HFFc6 (cell line): ENCODE measurements at places on chromosomes 7 and 10. TPM values are rescaled to one million over a fixed set of nuclear protein-coding genes. Genes with fewer than 3 reads are reported as not detected.
A peak's percentile ranks its signal among the peaks of the same experiment; 100 is the strongest.

Gene GIMAP1
- not detected in 2 replicates for total RNA-seq

Gene NPFFR1
- not detected in 3 replicates for total RNA-seq

Gene FGFBP3
- total RNA-seq: 0.29 to 0.53 TPM (median 0.53 TPM) in 3 replicates

DNA sequence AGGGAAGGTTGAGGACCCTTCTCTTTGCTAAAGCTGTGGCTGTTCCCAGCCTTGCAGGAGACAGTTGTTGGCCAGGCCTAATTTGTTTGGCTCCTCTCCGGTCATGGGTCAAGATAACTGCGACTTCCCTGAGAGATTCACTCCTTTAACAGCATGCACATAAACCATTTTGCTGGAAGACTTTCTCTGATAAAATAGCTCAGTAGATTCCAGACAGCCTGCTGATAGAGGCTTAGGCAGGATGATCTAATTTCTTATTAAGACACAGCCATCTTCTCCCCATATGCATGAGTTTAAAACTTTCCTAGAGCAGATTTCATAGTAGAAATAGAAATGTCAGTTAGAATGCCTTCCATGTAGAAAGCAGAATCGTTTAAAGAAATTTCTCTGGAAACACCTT lies 181.9 kb downstream of the WNT2 start:
- H3K36me3 ChIP-seq: peaks cover 31% of the 10 kb centered on the region
- DNase-seq: no peak
- peaks cover 26% of the 10 kb centered on the region for H3K4me1 ChIP-seq
- H3K27ac ChIP-seq: no peak overlapping the region
- H3K27me3 ChIP-seq: no peaks in the 10 kb centered on the region; the same call in 1 of the 2 replicates
- H3K4me3 ChIP-seq: no peak overlapping the region

Gene INMT
- 0.17 TPM in 1 of 3 replicates, not detected in the others for total RNA-seq

GRCh38 chr7:93629291-93629801 lies 54.8 kb upstream of the CALCR start:
- no peaks in the 10 kb centered on the region for H3K36me3 ChIP-seq
- no peak for DNase-seq
- peaks cover 2% of the 10 kb centered on the region; the same call in 1 of the 2 replicates for H3K27me3 ChIP-seq

DNA sequence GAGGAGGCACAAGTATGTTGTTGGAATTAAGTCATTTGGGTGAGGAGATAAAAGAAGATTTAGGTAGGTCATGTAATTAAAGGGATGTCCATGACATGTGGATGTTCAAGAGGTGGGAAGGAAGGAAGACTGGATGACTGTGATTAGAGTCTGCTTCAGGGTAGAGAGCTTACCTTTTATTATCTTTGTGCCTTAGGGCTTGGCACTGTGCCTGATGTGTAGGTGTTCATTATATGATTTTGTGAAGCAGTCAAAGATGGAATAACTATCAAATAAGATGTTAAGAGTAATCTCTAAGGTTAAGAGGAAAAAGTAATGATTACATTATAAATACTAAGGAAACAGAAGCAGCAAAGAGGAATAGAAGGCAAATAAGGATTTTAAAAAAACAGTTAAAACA lies 97.8 kb downstream of the CDK14 start:
- H3K36me3 ChIP-seq: peaks cover 9% of the 10 kb centered on the region
- no peak overlapping the region for H3K27ac ChIP-seq
- H3K4me1 ChIP-seq: peaks cover 40% of the 10 kb centered on the region

Gene CCDC3
- 0.08 TPM in 2 of 3 replicates, not detected in the other for total RNA-seq

DNA sequence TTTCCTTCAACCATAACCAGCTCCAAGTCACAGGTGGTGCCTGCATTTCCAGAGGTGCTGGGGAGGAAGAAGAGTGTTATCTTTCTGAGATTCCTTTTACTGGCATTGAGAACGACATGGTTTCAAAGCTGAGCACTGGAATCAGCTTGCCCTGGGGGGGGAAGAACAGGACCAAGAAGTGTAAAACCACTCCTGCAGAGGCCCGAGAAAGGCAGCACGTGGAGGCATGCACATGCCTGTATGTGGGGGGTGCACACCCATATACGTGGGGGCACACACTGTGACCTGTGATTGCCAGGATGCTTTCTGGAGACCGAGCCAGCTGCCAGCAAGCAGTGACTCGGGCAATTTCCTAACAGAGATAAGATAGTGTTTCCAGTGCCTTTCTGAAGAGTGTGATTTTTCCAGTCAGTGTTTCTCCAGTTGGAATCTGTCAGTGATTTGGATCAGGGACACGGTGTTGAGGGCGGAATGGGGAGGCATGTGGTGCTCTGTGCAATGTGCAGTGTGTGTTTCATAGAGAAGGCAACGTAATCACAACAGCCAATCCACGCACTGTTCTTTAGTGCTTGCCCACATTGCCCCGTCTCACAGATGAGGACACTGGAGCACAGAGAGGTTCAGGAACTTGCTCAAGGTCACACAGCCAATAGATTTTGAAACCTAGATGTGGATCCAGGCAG lies 4.2 kb downstream of the LRRC27 start:
- H3K4me1 ChIP-seq: peaks cover 16% of the 10 kb centered on the region
- H3K27me3 ChIP-seq: no peaks in the 10 kb centered on the region; the same call in 1 of the 2 replicates
- no peak overlapping the region for H3K27ac ChIP-seq

DNA sequence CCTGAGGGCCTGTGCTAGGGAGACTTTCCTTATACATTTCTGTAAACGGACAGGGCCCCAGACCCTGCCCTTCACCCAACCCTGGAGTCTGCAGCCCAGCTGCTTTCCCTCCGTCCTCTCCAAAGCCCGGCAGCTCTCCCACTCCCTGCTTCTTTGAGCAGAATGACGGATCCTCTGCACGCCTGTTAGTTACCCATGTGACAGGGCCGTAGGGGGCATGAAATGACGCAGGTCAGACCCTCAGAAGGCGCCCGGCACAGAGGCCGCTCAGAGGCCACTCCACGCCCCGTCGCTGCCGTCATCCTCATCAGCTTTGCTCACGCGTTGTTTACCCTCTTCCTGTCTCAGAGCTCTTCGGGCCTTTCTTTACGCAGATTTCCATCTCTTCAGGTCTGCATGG lies 60.2 kb upstream of the MKRN1 start:
- H3K27me3 ChIP-seq: peaks cover 6% of the 10 kb centered on the region
- no peak overlapping the region for H3K4me3 ChIP-seq
- H3K4me1 ChIP-seq: peaks cover 27% of the 10 kb centered on the region

DNA sequence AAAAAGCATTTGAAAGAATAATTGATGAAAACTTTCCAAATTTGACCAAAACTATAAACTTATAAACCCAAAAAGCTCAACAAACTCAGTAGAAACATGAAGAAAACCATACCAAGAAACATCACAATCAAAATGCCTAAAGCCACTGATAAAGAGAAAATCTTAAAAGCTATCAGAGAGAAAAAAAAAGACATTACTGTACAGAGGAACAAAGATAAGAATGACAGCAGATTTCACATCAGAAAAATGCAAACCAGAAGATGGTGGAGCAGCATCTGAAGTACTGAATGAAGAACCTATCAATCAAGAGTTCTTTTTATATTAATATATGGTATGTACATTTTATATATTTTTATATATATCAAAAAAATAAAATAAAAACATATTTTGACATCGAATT lies 2.4 kb upstream of the GPAM start:
- peaks cover 24% of the 10 kb centered on the region for H3K4me1 ChIP-seq
- H3K27ac ChIP-seq: no peak overlapping the region
- peaks cover 9% of the 10 kb centered on the region for H3K27me3 ChIP-seq
- H3K36me3 ChIP-seq: peaks cover 8% of the 10 kb centered on the region; the same call in 1 of the 2 replicates
- no peak for DNase-seq

DNA sequence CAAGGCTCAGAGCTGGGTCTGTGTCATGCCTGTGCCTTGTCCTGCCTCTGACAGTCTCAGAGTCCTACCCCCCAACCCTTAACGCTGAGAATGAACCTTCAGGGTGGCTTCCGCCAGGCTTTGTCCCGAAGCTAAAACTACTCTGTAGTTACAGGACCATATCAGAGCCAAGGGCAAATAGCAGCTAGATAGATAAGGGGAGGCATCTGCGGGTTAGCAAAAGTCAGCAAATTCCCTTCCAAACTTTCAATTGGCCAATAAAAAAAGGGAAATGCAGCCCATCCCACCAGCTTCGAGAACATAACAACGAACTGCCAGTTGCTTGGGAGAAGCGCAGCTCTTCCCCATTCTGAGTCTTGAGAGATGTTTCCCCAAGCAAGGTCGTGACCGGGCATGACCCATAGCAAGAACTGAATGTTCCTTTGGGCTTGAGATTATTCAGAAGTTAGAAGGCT lies 17.7 kb downstream of the CCL24 start:
- no peak for DNase-seq
- H3K36me3 ChIP-seq: no peaks in the 10 kb centered on the region
- peaks cover 45% of the 10 kb centered on the region for H3K27me3 ChIP-seq
- no peak overlapping the region for H3K4me3 ChIP-seq

- DNase-seq: no peak
- H3K27ac ChIP-seq: no peak overlapping the region
- H3K4me1 ChIP-seq: no peaks in the 10 kb centered on the region
- peaks cover 54% of the 10 kb centered on the region for H3K36me3 ChIP-seq
- peaks cover 3% of the 10 kb centered on the region for H3K27me3 ChIP-seq
Observed at GRCh38 chr10:1019362-1019761, 6.3 kb downstream of the IDI2 start.

DNA sequence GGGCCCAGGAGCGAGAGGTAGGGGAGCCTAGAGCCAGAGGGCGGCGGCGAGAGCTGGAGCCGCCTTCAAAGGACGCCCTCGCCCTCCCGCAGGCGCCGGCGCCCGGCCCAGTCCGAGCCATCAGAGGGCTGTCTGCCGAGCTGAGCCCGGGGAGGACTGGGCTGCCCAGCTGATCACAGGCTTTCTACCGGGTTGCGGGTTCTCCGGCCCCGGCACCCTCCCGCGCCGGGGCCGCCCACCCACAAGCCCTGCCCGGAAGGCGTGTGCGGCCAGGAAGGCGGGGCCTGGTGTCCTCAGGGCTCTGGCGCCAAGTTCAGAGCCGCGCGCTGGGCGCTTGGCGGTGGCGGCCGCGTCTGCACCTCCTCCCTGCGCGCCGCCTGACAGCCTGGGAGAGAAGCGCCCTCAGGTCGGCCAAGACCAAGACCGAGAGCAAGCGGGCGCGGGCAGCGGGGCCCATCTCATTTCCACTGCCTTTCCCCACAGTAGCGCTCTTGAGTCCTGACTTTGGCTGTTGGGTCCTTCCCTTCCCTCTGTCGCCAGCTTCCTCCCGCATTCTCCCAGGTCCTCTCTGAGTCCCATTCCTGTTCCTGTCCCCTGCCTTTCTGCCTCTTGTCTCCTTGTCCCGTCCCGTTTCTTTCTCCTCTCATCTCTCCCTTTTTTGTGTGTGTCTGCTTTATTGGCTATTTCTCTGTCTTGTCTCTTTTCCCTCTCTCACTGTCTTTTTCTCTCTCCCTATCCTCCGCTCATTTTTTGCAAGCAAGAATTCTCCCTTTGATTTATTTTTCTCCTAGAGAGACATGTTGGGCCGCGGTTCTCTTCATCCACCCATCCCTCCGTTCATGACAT lies 60.6 kb upstream of the MSMB start:
- H3K36me3 ChIP-seq: no peaks in the 10 kb centered on the region
- DNase-seq: no peak
- peak overlapping the region; percentile 80 for H3K4me3 ChIP-seq
- no peak overlapping the region for H3K27ac ChIP-seq
- peaks cover 13% of the 10 kb centered on the region for H3K27me3 ChIP-seq

Gene SPDYE16
- 0.09 TPM in 1 of 3 replicates, not detected in the others for total RNA-seq

Gene LRRC17
- 4.8 to 51.7 TPM (median 38.7 TPM) in 3 replicates for total RNA-seq

Gene SLC13A1
- total RNA-seq: not detected in 2 replicates

Gene SFTPD
- not detected in 3 replicates for total RNA-seq

GRCh38 chr10:49629431-49629881 lies 15.6 kb downstream of the CHAT start:
- H3K4me1 ChIP-seq: no peaks in the 10 kb centered on the region
- H3K4me3 ChIP-seq: no peak overlapping the region
- H3K36me3 ChIP-seq: no peaks in the 10 kb centered on the region

DNA sequence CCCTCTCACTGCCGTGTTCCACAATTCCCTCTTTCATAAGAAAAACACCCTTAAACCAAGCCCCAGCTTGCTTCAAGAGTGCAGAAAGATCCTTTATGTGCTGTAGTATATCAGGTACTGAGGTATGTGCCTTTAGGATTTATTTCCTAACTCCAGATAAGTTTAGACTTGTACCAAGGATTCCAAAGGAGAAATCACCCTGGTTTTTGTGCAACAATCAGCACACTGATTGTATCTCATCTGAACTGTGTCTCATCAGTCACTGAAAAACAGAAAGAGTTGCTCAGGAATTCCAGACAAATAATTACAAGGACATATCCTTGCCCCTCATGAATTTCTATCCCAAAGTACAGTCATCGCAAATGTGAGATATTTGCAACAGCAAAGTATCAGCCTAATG lies 77.2 kb upstream of the PTPRZ1 start:
- no peak overlapping the region for H3K4me3 ChIP-seq
- no peak overlapping the region for H3K27ac ChIP-seq
- no peaks in the 10 kb centered on the region for H3K36me3 ChIP-seq
- no peaks in the 10 kb centered on the region; the same call in 1 of the 2 replicates for H3K27me3 ChIP-seq

Gene MBL2
- not detected in 3 replicates for total RNA-seq

- no peaks in the 10 kb centered on the region for H3K36me3 ChIP-seq
- H3K27me3 ChIP-seq: no peaks in the 10 kb centered on the region; the same call in none of the 2 replicates
- H3K4me1 ChIP-seq: no peaks in the 10 kb centered on the region
- no peak overlapping the region for H3K4me3 ChIP-seq
- DNase-seq: no peak
- H3K27ac ChIP-seq: no peak overlapping the region
Observed at GRCh38 chr10:75050149-75050919, 61.1 kb upstream of the SAMD8 start.

- peak overlapping the region; percentile 3; the same call in 1 of the 2 replicates for H3K27ac ChIP-seq
- H3K36me3 ChIP-seq: no peaks in the 10 kb centered on the region
- no peaks in the 10 kb centered on the region; the same call in 1 of the 2 replicates for H3K27me3 ChIP-seq
- DNase-seq: peak; percentile 12
Observed at GRCh38 chr7:111931016-111931517, 275.1 kb downstream of the DOCK4 start.

GRCh38 chr7:80078159-80078731 lies 56.4 kb upstream of the GNAI1 start:
- no peaks in the 10 kb centered on the region; the same call in 1 of the 2 replicates for H3K27me3 ChIP-seq
- peak overlapping the region; percentile 80 for H3K4me3 ChIP-seq
- peak; percentile 8 for DNase-seq

Gene STRA8
- not detected in 3 replicates for total RNA-seq

DNA sequence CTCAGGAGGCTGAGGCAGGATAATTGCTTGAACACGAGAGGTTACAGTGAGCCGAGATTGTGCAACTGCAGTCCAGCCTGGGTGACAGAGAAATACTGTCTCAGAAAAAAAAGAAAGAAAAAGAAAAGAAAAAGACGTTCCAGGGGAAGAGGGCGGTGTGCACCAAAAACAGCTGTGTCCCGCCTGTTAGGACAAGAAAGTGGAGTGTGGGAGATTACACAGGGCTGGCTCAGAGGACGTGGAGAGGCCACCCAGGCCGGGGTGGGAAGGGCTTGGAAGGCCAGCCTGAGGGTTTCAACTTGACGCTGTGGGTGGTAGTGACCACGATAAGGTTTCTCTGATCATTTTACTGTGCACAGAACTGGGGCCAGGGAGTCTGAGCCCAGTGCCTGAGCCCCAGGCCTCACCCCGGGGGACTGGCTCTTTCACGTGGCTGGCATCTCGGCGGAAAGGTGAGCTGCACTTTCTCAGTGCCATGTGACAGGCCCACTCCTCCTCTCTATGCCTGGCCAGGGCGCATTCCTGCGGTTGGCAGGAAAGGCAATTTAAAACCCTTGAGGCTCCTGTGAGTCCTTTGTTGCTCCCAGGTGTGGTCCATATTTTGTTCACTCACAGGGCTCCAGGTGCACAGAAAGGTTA lies 13.9 kb downstream of the RHBDD2 start:
- peaks cover 10% of the 10 kb centered on the region for H3K36me3 ChIP-seq
- H3K4me1 ChIP-seq: peaks cover 11% of the 10 kb centered on the region
- no peak overlapping the region for H3K4me3 ChIP-seq
- no peak for DNase-seq
- peaks cover 6% of the 10 kb centered on the region; the same call in 1 of the 2 replicates for H3K27me3 ChIP-seq
- H3K27ac ChIP-seq: no peak overlapping the region; the same call in 1 of the 2 replicates

Gene CPA2
- total RNA-seq: not detected in 3 replicates
